ENCODE measurements at places on chromosomes 13 and 19. TPM values are rescaled to one million over a fixed set of nuclear protein-coding genes. Genes with fewer than 3 reads are reported as not detected.

FREM2 gene
- total RNA-seq = 0.19 TPM

PSPN gene
- total RNA-seq = 0.76 TPM

TMEM150B gene
- not detected for total RNA-seq

ZNF574 gene
- 24.3 TPM for total RNA-seq

CAPS gene
- total RNA-seq = 13.7 TPM

ASPDH gene
- total RNA-seq = not detected

KIR2DL3 gene
- not detected for total RNA-seq

PRR36 gene
- total RNA-seq = 0.35 TPM

KCNN1 gene
- total RNA-seq = 0.22 TPM

CYP2A7 gene
- not detected for total RNA-seq

KLC3 gene
- total RNA-seq = 17.3 TPM

FRY gene
- 10.1 TPM for total RNA-seq

RAB11B gene
- 44.0 TPM for total RNA-seq

GNA15 gene
- 72.7 TPM for total RNA-seq

ZNF471 gene
- 5.0 TPM for total RNA-seq

MRPL4 gene
- total RNA-seq = 105 TPM

GARIN5A gene
- total RNA-seq = 2.0 TPM

EDDM13 gene
- 0.95 TPM for total RNA-seq

SIGLEC8 gene
- total RNA-seq = 0.31 TPM

NTN5 gene
- total RNA-seq = not detected

F10 gene
- total RNA-seq = 21.6 TPM

TNFRSF19 gene
- total RNA-seq = 9.5 TPM

Data from esophagus squamous epithelium (tissue), 5 donors.